ENCODE measurements at places on chromosomes 3 and 15.

GRCh38 chr3:21484057-21484827 lies 266.8 kb downstream of the ZNF385D start:
- peak; percentile 65 for DNase-seq

GRCh38 chr3:14935592-14936345 lies 11.6 kb upstream of the NR2C2 start:
- no peak for DNase-seq

GRCh38 chr15:77026501-77027110 lies 31.7 kb downstream of the PSTPIP1 start:
- no peak for DNase-seq

- DNase-seq, result peak; percentile 72
Measured at GRCh38 chr15:29821416-29822099, 710 bp downstream of the TJP1 start.

DNA sequence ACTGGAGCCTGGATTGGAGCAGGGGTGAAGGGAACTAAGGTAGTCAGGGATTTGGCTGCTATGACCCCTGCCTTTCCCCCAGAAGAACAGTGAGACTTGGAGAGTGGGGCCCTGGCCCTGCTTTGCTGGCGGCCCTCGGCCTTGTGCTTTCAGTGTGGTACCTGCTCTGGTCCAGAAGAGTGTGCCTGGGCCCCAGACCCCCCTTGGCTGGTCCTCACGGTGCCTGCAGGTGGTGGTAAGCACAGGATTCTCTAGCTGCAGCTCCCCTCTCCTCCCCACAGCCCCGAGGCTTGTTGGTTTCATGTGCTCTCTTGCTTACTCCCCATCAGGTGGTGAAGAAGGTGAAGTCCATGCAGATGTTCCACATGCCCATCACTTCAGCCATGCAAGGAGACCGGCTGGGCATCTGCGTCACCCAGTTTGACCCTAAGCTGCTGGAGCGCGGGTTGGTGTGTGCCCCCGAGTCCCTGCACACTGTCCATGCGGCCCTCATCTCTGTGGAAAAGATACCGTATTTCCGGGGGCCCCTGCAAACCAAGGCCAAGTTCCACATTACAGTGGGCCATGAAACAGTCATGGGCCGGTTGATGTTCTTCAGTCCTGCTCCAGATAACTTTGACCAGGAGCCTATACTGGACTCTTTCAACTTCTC lies 125.7 kb downstream of the DNAJB8 start:
- no peak for DNase-seq

DNA sequence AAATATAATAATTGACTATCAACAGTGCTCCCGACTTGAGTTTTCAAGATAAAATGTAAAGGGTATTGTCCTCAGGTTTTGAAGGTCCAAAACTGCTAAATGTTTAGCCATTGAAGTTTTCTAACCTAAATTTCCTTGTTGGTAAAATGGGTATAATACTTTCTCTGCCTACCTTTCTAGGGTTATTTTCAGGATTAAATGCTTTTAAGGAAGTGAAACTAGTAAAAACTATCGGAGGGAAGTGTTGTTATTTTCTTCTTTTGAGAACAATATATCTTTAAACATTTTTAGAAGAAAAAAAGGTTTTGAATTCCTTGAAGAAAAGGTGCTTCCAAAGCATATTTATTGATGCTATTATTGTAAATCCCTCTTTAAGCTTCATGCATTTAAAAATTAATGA lies 67.3 kb downstream of the FILIP1L start:
- no peak for DNase-seq

DNA sequence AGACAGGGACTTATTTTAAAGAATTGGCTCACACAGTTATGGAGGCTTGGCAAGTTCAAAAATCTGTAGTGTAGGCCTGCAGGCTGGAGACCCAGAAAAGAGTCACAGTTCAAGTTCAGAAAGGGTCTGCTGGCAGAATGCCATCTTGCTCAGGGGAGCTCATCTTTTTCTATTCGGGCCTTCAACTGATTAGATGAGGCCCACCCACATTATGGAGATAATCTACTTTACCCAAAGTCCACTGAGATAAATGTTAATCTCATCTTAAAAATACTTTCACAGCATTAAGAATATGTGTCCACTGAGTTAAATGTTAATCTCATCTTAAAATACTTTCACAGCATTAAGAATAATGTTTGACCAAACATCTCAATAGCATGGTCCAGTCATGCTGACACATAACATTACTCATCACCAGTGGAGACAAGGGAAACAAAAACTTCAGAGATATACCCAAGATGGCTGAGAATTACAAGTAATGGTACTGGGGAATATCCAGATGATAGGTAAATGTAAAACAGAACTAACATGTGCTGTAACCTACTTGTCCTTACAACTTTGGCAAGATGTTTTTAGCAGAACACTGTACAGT lies 74.3 kb upstream of the STAC start:
- no peak for DNase-seq

DNA sequence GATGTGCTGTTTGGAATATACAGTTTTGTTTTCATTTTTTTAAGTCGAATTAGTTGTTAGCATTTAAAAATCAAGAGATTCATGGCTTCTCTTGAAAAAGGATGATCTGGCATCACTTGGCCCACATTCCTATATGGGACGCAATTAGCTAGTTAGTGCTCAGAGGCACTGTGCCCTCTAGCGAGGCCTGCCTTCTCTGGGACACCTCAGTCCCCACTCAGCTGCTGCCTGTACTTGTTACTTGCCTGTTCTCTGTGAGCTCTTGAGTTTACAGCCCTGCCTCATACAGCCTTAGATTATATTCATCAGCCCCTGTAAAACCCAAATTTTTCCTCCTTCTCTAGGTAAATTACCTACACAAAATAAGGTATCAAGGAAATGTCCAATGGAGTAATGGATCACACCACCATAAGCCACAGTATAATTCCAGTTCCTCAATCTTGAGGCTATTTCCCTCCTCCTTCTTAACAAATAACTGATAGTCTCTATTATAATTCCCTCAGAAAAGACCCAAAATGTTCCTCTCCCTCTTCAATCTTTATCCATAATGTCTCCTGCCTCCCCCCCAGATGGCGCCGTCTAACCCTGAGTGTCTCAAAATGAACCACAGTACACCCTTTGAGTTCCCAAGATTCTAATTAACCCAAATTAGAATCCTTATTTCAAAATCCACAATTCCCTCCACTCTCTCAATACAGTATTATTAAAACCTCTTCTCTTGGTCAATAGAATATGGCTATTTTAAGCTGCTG lies 2.7 kb downstream of the ZMAT3 start:
- peak; percentile 49 for DNase-seq

DNA sequence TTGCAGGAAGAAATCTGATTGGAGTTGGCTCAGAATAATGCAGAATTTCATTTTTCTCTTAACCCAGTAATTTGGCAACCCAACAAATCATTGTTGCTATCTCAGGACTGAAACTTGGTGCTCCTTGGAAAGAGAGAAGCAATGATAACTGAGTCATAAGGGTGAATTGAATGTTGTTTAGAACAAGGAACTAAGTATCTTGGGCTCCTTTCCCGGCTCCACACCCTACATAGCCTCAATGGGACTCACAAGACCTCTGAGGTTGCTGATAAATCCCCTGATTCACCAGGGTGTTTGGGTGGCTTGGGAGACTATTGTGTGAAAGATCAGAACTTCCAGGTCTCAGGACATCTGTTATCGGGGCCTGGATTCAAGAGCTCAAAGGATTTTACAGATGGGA lies 7.8 kb upstream of the RAB8B start:
- peak; percentile 81 for DNase-seq

DNA sequence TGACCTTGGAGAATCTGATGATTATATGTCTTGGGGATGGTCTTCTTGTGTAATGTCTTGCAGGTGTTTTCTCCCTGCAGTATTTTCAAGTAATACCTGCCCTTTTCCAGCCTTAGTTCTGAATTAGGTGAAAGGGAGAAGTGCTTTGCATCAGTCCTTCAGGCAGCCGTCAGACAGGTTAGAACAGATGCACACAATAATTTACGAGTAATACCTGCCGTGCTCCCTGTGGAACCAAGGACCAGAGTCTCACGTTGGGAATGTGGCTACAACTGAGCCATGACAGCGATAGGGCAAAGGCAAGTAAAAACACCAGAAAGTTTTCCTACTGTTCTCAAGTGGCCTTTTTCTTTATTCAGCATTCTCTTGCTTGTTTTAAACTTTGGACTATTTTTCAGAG lies 69.1 kb downstream of the CHCHD6 start:
- no peak for DNase-seq

- peak; percentile 50 for DNase-seq
Measured at GRCh38 chr3:49397470-49397869, 14.3 kb downstream of the RHOA start.

- DNase-seq, result peak; percentile 56
Measured at GRCh38 chr15:42102646-42103235, 8.4 kb upstream of the PLA2G4D start.

- peak; percentile 13 for DNase-seq
Measured at GRCh38 chr3:134552784-134553183, 66.9 kb downstream of the CEP63 start.

DNA sequence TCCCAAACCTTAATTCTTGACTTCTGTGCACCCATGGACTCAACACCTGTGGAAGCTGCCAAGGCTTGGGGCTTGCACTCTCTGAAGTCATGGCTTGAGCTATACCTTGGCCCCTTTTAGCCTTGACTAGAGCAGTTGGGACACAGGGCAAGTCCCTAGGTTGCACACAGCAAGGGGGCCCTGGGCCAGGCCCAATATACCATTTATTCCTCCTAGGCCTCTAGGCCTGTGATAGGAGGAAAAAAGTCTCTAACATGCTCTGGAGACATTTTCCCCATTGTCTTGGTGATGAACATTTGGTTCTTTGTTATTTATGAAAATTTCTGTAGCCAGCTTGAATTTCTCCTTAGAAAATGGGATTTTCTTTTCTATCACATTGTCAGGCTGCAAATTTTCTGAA lies 186.1 kb downstream of the SEMA6D start:
- DNase-seq, result no peak

GRCh38 chr3:30751610-30752299 lies 142.7 kb downstream of the GADL1 start:
- peak; percentile 79 for DNase-seq
